NCI-H510A (cell line): ENCODE measurements at places on chromosomes 7 and 10.

- DNase-seq, result no peak
These were observed 555.7 kb downstream of the PTPRN2 start for GRCh38 chr7:158031867-158032308.

DNA sequence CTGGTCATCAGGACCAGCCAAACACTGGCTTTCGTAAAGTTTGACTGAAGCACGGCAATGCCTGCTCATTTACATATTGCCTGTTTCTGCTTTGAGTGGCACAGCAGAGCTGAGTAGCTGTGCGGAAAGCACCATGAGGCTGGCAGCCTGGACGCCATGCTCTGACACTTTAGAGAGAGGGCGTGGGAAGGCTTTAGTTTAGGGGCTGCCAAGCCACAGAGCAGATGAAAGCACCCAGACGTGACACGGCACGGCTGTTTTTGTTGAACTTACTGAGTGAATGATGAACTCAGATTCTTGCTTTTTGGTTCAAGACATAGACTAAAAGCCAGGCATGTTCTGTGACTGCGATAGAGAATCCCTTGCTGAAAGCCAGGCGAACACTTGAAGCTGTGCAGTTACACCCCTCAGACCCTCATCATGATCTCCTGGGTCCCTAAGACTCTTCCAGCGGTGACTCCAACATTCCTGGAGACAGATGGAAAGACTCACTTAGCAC lies 182.1 kb downstream of the ZMYND11 start:
- no peak for DNase-seq

DNA sequence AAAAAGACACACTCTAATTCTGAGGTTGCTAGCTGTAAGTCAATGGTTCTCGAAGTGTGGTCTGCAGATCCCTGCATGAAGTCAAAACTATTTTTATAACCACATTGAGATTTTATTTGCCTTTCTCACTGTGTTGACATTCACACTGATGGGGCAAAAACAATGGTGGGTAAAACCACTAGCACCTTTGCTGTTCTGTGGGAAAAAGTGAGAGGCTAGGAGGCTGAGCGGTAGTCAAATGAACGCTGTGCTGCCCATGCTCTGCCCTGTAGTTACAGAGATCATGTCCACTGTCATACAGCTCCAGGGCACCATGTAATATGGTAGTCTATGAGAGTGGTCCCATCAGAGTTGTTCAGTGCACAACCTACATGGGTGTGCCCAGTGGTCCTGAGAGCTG lies 21.6 kb upstream of the PDCD4 start:
- DNase-seq, result no peak

GRCh38 chr7:85734823-85735222 lies 548.0 kb upstream of the SEMA3D start:
- no peak for DNase-seq
